Upper lobe of right lung (tissue), 1 donor: ENCODE measurements at places on chromosomes 6 and 20.

- DNase-seq = no peak
Measured at GRCh38 chr6:6434723-6435122, 114.3 kb upstream of the F13A1 start.

DNA sequence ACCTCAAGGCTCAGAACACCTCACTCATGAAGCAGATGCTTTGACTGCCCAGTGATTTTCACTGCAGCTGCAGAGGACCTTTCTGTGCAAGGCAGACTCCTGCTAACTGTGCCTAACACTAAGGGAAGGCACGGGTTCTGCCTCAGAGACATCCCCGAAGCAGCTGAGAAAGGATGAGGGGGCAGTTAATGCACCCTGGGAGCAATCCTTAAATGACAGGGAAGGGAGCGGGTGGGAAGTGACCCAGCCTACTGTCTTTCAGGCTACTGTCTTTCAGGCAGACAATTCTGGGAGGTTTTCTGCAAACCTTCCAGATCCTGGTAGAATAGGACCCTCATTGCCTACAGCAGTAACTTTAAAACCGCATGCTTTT lies 55.3 kb downstream of the NDUFAF5 start:
- DNase-seq = no peak

GRCh38 chr20:37904845-37905373 lies 2.0 kb downstream of the VSTM2L start:
- DNase-seq = no peak

- no peak for DNase-seq
Measured at GRCh38 chr6:156347246-156347645, 429.9 kb upstream of the ARID1B start.

DNA sequence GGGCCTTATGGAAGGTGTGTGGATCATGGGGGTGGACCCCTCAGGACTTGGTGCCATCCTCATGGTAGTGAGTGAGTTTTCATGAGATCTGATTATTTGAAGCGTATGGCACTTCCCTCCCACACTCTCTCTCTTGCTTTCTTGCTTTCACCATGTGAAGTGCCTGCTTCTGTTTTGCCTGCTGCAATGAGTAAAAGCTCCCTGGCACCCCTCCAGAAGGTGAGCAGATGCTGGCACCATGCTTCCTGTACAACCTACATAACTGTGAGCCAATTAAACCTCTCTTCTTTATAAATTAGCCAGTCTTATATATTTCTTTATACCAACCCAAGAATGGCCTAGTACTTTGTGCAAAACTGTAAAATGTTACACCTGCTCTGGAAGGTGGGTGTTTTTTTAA lies 396.8 kb upstream of the HS3ST5 start:
- DNase-seq = no peak

- no peak for DNase-seq
Measured at GRCh38 chr6:34341481-34341971, 50.9 kb downstream of the NUDT3 start.

DNA sequence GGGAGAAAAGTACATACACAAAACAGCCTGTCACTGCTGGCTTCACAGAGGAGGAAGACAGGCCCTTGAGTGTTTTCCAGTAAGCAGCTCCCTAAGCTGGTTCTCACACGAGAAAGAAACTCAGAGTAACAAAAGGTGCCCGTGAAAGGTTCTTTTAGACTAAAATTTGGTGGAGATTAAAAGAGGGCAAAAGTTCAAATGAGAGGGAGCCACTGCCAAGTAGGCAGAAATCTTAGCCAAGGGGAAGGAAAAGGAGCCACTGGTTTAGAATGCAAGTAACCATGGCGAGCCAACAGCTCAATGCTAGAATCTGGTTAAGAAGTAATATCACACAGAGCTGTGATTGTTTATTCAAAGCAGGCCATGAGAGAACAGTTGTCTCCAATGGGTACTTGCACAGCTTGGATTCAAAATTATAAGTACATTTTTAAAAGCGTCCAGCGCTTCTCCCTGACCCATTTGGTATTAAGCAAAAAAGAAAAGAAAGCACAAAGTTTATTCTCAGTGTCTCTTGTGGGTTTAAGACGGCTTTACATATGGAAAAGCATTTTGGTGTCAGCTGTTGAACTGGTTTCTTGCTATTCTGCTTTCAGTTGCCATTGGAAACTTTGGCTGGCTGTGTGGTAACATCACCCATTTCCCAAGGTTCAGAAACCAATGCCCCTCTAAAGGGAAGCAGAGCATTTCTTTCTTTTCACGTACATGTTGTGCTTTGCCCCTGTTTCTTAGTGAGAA lies 648.5 kb downstream of the RNF144B start:
- DNase-seq = no peak

- no peak for DNase-seq
Measured at GRCh38 chr6:128206610-128207426, 306.0 kb upstream of the THEMIS start.

- DNase-seq = no peak
Measured at GRCh38 chr6:112014483-112014882, 39.4 kb upstream of the CCN6 start.

GRCh38 chr20:46545077-46545826 lies 5.2 kb downstream of the OCSTAMP start:
- no peak for DNase-seq

DNA sequence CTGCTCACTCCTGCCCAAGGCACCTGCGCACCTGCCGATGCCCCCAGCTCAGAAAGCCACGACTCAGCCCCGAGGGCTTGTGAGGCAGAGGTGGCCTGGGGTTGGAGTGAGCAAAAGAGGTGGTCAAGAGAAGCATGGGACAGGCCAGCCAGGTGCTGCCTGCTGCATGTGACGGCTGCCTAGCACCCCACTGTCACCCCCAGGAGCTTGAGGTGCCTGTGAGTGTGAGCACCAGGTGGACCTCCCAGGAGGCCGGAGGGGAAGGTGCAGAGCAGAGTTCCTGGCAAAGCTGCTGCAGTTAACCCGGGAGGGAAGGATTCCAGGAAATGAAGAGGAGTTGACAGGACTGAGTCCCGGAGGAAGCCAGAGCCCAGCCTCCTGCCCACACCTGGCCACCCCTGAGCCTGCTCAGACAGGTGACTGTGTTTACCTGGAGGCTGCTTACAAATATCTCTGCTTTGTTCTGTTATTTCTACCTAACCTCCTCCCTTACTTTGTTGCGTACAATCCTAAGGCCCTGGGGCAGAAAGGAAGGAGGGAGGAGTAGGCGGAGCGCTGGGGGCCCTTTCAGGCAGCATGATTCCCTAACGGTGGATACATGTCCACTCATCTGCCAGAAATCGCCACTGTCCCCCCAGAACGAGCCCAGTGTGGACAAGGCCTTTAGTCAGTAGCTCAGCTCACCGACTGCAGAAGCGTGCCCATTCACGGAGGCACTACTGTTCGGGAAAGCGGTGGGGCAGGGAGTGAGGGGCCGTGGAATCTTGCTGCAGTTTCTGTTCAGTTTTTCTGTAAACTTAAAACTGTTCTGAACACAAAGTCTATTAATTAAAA lies 87.5 kb upstream of the MPC1 start:
- DNase-seq = no peak

DNA sequence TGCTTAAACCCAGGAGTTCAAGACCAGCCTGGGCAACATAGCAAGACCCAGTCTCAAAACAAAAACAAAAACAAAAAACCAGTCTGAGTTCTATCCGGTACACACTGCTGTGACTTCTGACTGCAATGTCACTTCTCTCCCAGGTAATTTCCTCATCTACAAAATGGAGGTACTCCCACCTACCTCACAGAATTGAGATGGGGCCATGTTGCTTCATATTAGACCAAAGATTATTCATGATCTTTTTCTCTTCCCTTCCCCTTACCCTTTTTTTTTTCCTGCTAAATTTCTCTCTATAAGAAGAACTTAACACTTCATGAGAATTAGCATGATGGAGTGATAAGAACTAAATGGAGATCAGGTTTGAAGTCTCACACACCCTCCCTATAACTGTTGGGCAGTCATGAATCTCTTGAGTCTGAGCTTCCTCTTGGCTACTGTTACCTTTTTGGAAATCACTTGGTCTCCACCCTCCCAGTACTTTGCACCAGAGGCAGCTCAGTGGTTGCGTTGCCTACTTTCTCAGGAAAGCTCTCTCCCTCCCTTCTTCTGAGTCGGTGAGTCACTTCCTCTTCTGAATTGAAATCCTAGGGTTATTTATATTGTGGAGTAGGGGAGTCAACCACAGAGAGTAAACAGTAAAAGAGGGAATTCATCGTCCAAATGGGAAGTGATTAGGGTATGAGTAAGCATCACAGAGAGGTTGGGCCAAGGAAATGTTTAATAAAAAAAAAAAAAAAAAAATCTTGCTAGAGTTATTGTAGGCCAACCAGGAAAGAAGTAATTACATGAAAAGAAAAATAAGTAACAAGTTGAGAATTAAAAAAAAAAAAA lies 59.9 kb upstream of the MAP7 start:
- no peak for DNase-seq

DNA sequence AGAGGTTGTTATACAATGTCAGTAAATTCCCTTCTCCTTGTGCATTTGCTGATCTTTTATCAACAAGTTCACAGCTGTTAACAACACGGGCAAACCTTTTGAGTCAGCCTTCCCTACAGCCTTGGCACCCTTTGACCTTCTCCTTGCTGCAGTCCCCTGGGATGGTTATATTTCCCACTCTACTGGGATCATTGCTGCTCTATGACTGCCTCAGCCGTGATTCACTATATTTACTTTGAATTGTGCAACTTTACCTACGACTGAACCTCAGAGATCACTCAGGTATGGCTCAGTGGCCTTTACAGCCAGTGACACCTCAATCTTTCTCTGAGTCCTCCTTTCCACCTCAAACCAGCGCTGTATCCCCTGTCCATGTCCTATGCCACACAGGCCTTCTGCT lies 1293.3 kb downstream of the EPHA7 start:
- DNase-seq = no peak

DNA sequence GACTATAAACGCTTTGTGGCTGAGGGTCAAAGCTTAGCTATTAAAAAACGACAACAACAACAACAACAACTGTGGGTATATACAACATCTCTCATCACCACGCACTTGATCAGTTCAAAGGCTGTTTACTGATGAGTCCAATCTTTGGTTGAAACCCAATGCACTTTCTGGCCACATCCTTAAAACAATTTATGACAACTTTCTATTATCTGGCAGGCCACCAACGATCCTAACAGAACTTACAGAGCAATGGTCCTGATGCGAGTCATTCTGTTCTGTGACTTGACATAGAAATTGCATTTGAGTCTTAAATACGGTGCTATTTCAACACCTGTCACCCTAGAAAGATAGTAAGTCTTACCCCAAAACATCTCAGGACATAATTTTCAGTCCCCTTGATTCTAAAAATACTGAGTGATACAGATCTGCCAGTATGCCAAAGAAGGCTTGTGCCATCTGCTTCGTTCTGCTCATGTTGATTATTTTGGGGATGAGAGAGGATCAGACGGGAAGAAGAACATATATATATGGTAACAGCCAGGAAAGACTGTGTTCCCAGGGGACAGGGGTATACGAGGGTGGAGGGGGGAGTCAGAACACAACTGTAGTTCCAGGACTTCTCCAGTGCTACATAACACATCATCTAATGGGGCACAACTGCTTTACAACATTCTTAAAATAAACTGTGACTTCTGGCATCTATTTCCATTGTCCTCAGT lies 55.8 kb downstream of the PLAGL1 start:
- no peak for DNase-seq

DNA sequence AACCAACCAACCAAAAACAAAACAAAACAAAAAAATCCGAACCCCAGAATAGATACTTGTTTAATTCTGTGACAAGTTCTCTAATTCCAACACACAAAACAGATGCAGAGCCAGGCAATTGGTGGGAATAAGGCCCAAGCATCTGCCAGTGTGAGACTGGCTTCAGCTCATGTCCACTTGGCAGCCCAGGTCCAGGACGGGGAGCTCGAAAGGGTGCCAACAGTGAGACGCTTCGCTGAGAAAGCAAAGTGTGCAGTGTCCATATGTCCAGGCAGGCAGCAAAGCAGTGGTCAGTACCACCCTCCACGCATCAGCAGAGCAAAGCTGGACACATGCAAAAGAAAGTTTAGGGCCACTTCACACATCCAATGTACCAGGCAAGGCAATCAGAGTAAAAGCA lies 102.9 kb downstream of the RALGAPA2 start:
- no peak for DNase-seq

DNA sequence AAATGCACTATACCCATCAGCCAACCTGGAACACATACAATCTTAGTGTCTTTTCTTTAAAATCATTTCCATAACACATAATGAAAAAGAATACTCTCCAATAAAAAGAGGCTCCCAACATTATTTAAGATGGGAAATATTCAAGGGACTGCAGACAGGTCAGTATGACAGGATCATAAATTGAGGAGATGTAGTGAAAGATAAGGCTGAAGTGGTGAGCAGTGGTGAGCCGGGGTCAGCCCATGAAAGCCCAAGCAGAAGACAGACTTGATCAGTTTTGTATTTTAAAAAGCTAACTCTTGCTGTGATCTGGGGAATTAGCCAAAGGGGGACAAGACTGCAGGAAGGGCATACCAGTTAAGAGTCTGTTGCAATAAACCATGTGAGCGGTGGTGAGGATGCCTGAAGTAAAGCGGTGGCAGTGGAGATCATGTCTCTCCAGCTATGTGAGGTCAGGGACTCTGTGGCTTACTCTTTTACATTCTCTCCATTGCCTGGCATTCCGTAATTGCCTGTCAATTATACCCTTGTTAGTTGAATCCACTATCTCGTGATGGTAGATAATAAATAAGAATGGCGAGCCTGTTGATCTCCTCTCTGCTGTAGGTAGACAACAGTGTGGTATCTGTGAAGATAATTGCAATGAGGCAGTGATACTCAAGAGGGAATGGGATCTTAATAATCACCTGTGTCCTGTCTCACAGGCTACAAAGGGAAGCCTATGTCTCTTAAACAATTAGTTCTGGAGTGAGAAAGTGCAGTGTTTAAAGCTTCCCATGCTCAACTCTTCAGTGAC lies 97.4 kb downstream of the FILIP1 start:
- no peak for DNase-seq
